Stimulated activated CD4-positive, alpha-beta T cell treated with anti-CD3 and anti-CD28 coated beads, Interleukin-1b, Interleukin-23, amount 100 ng/mL, for 48 hours (primary cell): ENCODE measurements at places on chromosomes 16 and 17.

- DNase-seq: no peak
Measured at GRCh38 chr16:11727796-11728543, 14.7 kb downstream of the TXNDC11 start.

DNA sequence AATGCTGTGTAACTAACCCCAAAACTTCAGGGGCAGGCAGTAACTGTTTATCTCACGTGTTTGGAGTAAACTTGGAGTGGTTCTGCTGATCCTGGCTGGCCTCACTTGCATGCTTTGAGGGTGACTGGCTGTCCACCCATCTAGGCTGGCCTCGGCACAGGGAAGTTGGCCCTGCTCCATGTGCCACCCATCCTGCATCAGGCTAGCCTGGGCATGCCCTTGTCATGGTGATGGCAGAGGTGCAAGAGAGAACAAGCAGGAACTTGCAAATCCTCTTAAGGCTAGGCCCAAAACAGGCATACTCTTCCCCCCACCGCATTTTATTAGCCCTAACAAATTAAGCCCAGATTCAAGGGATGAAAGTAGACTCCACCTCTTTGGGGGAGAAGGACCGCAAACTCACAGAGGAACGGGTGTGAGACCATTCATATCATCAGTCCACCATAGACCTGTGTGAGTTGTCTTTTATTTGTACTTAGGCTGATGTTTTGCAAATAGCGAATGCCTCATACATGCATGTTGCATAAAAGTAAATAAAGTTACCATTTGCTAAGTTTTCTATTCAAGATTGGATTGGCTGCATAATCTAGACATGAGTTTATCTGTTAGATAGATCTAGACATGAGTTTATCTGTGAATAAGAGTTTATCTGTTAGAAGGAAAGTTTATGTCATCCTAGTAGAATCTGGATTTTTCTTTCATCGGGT lies 221.0 kb downstream of the CCDC182 start:
- DNase-seq: no peak

GRCh38 chr17:5164436-5164835 lies 27.2 kb downstream of the ZNF594 start:
- no peak for DNase-seq

GRCh38 chr17:31371511-31372097 lies 19.9 kb upstream of the RAB11FIP4 start:
- no peak for DNase-seq

DNA sequence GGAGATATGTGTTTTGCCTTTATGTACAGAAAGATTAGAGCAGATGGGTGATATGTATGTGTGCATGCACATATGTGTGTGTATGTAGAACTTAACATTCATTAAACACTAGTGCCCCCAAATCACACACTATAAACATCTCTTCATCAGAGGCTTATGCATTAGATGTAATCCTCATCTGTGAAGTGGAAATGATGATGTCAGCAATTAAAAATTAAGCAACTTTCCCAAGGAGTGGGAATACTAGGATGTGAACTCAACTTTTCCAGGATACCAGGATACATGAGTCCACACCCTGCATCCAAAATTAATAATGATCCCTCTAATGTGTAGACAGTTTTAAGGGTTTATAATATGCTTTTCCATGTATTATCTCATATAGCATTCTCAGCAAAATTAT lies 127.7 kb upstream of the ADAMTS18 start:
- DNase-seq: no peak

DNA sequence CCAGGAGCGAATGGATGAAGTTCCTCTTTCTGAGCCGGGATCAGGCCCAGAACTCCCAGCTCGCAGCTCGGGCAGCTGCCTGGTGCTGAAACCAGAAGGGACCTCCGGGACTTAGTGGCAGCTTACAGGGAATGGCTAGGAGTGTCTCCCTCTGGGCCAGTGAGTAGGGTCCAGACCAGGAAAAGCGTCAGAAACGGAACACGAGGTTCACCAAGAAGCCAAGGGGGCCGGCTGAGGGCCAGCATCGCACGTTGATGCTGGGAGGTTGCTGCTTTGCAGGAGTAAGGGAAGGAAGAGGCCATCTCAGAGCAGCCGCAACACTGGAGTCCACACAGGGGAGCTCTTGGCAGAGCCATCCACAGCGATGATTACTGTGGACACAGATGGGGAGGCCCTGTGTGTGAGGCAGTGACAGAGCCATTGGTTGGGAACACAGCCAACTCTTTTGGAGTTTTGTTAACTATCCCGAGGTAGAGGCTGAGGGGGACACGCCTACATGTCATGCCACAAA lies 74.0 kb upstream of the CREBBP start:
- DNase-seq: no peak

DNA sequence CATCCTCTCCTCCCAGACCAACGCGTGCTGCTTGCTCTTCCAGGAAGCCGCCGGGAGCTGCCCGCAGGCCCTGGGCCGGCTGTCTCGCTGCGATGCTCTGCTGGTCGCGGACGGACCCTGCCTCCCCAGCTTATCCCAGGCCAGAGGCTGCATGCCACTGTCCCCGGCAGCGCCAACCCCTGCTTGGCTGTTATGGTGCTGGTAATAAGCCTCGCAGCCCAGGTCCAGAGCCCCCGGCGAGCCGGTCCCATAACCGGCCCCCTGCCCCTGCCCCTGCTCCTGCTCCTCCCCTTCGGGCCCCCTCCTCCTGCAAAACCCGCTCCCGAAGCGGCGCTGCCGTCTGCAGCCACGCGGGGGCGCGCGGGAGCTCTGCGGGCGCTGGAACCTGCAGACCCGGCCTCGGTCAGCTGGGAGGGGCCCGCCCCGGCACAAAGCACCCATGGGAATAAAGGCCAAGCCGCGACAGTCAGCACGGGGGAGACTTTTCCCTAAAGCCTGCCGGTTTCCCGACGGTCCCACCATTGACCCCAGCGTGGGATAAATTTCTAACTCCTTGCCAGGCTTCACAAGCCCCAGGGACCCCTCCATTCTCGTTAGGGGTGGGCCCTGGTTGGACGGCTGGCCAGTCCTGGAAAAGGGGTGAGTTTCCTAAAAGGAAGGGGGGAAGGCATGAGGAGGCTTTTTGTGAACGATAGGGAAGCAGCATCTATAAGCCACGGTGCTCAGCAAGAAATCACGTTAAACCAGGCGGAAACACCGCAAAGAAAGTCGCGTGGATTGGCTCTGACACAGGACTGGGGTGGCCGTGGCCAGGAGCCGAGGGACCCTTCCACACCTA lies 11.2 kb downstream of the ENPP7 start:
- DNase-seq: peak; percentile 66

DNA sequence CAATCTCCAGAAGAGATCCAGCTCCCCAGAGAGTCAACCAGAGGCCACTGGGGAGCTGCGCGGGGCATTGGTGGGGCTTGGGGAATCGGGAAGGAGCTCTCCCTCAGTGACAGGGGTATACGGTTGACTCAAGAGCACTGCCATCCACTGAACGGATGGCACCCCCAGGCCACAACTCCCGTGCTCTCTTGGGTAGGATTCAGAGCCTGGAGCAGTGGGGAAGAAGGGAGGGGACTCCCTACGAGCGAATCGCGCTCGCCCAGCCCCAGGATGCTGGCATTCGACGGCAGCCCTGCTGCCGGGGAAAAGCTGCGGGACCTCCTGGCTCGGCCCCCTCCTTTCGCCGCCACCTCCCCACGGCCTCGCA lies 473 bp upstream of the TPPP3 start:
- DNase-seq: no peak

DNA sequence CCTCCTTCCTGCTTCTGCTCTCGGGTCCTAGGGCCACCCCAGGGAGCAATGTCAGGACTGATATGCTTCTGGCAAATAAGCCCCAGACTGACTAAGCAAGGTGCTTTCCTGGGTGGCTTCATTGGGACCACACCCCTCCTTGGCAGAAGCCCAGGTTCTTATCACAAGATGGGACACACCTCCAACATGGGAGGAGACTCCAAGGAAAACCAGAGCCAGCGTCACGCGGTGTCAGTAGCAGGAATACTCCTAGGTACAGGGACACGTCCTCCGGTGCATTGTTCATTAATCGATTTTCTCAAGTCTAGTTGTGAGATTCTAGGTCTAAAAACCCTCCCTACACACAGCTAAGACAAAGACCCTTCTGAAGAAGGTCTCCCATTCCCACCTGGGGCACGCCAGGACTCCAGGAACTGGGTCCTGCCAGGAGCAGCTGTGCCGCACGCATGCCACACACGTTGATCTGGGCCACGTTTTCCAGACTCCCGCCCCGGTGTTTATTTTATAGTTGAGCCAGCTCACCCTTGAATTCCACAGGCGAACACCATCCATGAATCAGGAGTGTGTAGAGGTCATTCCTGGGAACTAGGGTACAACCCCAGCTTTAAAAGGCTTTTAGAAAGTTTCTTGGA lies 30.8 kb downstream of the FA2H start:
- no peak for DNase-seq

DNA sequence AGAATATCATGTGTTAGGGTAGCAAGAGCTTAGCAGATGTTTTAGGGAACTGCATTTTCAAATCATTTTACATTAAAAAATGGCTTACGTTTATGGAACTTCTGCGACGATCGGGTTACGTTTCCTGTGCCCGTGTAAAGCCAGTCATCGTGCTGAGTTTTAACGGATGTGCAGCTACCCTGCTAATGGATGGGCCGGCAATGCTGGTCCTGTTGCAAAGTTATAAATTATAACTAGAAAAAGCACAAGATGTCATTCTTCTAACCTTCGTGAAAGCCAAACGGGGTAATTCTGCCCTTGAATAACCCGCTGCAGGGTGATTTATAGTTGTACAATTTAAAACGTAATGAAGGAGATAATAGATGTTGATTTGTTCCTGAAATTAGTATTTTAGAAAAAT lies 339.2 kb downstream of the WWOX start:
- no peak for DNase-seq

DNA sequence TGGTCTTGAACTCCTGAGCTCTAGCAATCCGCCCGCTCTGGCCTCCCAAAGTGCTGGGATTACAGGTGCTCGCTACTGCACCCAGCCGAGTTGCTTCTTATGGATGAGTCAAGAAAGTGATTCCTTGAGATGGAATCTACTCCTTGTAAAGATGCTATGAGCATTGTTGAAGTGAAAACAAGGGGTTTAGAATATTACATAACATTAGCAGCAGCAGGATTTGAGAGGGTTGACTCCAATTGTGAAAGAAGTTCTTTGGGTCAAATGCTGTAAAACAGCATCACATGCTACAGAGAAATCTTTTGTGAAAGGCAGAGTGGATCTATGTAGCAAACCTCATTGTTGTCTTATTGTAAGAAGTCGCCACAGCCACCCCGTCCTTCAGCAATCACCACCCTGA lies 72.7 kb downstream of the NT5M start:
- no peak for DNase-seq

DNA sequence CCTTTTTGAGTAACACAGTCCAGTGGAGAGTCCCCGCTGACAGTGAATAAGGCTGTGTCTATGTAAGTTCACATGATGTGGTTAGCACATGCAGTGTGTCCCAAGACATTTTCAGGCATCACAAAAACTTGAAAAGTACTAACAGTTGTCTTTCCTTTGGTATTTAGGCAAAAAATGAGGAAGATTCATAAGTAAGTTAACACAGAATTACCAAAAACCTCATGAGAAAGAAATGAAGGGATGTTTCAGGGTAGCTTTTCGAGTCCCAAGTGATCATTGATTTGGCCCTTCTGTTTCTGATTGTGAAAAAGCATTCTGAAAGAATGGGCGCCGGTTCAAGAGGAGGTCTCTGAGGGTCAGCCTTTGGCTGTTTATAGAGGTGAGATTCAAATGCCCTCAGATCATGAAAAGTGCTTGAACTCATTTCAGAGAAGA lies 529 bp upstream of the ASPA start:
- DNase-seq: no peak

GRCh38 chr16:68401871-68402747 lies 46.2 kb downstream of the SMPD3 start:
- peak; percentile 37 for DNase-seq

DNA sequence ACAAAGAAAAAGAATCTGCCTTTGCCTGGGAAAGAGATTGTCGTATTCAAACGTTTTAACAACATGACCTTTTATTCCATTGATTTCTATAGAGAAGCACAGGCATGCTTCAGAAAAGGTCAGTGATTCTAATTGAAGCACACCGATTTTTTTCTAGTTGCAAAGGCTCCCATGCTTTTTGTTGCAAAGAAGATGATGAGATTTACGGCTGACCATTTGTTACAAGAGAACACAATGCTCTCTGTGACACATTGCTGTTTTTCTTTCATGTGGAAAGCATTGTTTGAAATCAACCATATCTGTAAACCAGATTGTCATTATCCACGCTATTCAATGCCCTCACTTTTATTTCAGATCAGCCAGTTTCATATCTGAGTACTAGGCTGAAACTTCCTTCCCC lies 99.8 kb downstream of the NLK start:
- no peak for DNase-seq

DNA sequence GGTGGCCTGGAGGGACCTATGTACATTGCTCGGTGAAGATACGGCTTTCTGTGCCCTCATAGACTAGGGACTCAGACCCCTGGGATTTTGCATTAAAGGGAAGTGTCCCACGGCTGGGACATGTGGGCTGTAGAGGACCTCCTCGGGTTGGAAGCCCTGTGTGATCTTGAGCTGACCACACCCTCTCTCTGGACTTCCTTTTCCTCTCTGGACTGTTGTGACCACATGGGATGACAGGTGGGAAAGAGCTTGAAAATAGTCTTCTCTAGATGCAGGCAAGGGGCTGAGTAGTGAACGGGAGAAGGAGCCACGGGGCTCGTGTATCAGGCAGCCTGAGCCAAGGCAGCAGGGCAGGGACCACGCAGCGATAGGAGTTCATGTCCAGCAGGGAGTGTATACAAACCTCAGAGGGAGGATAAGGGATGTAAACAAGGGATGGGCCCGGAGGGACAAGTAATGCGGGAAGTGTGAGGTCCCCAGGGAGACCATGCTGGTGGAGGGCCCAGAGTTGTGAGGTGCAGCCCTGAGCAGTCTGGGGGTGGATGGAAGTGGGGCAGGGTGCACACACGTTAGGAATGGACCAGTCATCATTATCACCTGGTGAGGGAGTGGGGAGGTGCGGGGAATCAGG lies 4.5 kb upstream of the SLC4A1 start:
- DNase-seq: no peak

GRCh38 chr16:78576941-78577340 lies 477.5 kb downstream of the WWOX start:
- no peak for DNase-seq

DNA sequence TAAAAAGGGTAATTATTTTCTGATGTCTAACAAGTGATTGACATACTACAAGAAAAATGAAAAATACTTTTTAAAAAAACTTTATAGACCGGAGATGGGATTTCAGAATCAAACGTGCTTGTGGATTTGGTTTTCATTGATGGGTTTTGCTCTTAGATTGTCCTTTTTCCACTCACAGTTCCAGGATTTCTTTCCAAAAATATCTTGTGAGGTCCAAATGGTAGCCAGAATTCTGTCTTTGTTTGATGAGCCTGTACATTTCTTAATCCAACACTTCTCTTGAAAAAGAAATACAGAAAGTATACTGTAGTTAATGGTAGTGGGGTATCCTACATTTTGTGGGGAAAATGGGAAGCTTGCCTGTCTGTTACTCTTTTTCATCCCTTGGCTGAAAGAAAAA lies 329.3 kb downstream of the KCNJ2 start:
- DNase-seq: no peak

- no peak for DNase-seq
Measured at GRCh38 chr17:46889992-46890564, 32.9 kb upstream of the GOSR2 start.

- DNase-seq: no peak
Measured at GRCh38 chr16:50999181-50999580, 151.9 kb downstream of the SALL1 start.

GRCh38 chr17:81916234-81917001 lies 1.6 kb downstream of the SIRT7 start:
- no peak for DNase-seq
